ENCODE measurements at places on chromosomes 12 and 14.

- peak; percentile 22 for DNase-seq
These were observed 844 bp downstream of the DPF3 start for GRCh38 chr14:72892879-72893635.

DNA sequence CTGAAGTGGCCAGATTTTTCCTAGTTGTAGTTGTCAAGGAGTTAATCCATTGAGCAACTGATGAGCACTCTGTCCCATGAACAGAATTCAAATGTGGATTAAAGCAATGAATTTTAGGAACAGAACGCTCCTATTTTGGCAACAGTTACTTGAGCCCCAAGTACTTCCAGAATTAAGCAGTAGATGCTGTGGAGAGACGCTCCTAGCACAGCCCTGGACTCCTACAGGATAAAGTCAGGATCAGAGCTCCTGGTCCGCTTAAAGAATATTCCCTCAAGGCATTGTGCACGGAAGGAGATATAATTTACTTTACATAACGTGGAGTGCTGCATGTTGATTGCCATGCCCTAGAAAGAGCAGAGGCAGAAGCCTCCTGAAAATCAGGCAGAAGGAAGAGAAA, 53.4 kb downstream of the FLRT2 start:
- DNase-seq, result no peak

DNA sequence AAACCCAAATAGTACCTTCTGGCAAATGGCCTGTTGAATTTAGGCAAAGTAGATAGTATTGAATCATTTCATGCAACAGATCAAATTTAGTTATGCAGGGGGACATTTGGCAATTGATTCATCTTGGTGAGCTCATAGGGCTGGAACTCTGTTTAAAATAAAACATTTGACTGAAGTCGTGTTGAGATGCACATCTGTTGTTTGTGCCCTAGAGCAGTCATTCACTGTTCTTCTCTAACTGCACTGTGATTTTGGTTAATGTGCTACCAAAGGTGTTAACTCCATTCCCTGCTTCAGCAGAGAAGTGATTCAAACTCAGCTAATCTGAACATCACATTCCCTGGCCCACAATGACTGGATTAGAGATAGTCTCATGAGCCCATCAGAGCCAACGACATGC, 44.0 kb upstream of the CSRP2 start:
- DNase-seq, result no peak

- DNase-seq, result no peak
These were observed 48.5 kb downstream of the TTC8 start for GRCh38 chr14:88872976-88873375.

- no peak for DNase-seq
These were observed 192.9 kb downstream of the C12orf75 start for GRCh38 chr12:105523164-105524057.

DNA sequence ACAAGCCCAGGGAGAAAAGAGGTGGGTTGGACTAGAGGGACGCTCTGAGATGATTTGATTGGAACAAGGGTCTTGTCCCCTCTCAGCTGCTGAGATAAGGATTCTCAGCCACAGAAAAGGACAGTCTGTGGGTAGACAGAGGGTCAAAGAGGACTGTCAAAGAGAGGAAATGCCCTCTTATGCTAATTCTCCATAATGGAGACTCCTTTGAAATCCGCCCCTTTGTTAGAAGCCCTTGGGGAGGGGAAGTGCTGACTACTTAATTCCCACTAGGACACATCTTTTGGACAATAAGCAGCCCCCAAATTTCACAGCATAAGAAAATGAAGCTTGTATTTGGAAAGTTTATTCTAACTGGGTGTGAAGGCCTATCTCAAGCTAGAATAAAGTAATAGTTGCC, 176.6 kb downstream of the KTN1 start:
- DNase-seq, result no peak

DNA sequence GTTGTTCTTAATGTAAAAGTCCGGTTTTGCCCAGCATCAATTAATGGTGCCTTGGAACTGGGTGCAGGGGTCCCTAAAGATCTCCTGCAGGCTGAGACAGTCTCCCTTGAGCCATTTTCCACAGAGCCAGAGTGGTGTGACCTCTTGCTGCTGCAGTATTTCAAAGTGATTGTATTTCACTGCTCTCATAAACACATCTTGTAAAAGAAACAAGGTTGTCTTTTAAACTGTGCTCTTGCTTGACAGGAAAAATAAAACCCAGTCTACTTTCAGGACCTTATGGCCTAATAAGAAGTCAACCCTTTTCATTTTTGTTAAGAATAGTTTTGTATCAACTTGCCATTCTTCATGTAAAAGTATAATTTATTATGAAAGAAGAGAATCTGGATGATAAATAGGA, 44.7 kb downstream of the TMEM117 start:
- no peak for DNase-seq

DNA sequence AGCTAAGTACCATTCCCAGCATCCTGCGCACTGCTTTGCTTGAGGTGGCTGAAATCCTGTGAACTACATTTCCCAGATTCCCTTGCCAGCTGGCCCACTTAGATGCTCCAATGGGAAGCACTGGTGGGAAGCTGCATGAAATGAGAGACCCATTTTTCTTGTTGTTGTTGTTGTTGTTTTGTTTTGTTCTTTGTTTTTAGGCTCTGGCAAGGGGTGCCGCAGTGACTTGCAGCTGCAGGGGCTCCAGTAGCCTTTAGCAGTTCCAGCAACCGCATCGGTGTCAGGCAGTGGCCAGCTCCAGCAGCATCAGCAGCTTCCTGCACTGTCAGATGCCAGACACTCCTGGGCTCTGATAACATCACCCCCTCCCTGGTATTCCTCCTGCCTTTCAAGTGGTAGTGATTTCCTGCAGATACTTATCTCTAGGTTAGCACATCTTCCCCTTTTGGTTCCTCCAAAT, 8.8 kb upstream of the EGLN3 start:
- DNase-seq, result no peak
